ENCODE measurements at places on chromosomes 16 and 17.

DNA sequence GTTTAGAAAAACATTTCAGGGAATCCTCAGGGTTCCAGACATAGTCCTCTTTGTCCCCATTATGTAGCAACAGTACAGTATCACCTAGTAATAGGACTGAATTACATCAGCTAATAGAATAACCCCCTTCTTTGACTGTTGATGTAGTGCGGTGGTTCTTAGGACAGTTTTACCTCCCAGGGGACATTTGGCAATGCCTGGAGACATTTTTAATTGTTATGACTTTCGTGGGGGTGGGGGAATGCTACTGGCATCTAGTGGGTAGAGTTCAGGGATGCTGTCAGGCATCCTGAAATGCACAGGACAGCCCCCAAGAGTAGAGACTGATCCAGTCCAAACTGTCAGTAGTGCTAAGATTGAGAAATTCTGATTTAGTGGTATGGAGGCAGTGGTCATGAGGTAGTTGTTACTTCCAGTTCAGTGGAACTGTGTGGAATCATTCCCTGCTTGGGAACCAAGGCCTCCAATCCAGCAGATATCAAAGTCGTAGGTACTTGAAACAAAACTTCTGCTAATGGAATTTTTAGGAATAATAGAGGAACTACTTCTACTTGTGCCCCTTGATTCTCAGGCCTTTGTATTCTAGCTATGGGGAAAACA is 20.3 kb downstream of the NF1 start:
- DNase-seq: no peak

DNA sequence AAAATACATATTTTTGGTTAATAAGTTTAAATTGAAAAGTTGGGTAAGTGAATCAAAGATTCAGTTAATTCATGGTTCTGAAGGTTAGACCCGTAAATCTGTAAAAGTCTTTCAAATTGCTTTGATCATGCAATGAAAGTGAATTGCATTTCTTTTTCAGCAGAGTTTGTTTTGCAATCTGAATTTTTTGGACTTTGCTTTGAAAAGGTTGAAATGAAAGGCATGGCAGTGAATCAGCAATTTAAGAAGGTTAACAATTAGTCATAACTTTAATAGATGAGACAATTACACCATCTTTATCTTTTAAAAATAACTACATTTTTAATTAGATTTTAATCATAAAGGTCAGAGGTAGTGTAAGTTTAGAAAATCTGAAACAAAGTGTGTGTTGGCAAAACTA is 310.9 kb upstream of the KCNJ16 start:
- DNase-seq: no peak

- DNase-seq: peak; percentile 22
Measured at GRCh38 chr16:66878067-66878466, 2.2 kb upstream of the PDP2 start.

DNA sequence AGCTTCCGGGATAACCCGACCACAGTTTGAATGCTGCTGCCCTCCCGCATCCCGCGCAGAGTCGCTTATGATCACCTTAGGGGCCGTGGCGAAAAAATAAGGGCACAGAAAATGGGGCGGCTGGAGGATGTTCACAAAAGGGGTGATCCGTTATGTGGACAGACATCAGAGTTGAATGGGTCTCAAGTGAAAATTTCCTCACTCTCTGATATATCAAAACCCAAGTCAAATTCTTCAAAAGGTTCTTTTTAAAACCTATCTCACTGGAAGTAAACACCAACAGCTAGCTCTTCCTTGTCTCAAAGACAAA is 400 bp upstream of the CEP112 start:
- DNase-seq: no peak

GRCh38 chr16:56203052-56203451 is 11.8 kb downstream of the GNAO1 start:
- DNase-seq: peak; percentile 21

DNA sequence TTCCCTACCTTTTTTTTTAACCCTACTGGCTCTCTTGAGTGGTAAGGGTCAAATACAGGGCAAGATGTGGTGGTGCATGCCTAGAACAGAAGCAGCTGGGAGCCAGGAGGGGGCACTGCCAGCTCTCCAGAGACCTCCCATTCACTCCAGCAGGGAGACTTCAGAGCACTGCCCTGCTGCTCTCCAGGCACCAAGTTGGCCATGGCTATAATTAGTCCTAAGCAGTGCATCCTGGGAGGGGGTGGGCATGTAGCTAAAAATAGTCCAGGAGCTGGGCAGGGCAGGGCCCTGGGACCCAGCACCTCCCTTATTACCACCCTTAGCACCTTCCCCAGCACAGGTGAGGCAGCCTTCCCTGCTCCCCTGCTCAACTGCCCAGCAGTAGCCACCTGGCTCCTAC is 3.5 kb downstream of the CORO6 start:
- DNase-seq: no peak

DNA sequence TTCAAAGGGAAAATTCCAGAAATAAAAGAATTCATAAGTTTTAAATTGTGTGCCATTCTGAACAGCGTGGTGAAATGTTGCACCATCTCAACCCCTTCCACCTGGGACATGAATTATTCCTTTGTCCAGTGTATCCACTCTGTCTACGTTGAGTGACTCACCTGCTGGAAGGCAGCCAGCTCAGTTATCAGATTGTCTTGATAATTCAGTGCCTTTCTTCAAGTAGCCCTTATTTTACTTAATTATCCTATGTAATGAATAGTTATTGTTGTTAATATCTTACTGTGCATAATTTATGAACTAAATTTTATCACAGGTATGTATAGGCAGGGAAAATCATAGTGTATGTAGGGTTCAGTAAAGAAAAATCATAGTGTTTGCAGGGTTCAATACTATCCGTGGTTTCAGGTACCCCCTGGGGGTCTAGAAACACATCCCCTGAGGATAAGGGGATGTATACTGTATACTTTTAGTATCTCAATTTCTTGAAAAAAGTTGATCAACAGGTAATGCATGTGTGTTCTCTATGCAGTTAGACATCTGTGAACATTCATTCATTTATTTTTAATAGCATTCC is 7.7 kb upstream of the PCTP start:
- no peak for DNase-seq

GRCh38 chr16:74991593-74992403 is 6.9 kb upstream of the WDR59 start:
- no peak for DNase-seq

DNA sequence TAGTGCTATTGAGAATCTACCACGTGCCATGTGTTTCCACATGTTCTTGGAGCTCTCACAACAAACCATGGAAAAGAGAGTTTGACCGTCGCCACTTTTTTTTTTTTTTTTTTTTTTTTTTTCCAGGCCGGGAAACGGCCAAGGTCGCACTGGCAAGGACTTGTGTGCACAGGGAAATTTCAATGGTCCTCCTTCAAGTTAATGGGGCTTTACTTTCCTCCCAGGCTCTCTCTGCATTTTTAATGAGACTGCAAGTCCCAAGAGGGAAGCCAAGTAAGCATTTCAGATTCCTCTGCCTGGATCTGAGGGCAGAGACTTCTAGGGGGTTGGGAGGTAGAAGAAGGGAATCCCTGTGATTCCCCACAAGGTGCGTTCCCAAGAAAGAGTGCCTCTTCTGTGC is 94.7 kb upstream of the MPHOSPH6 start:
- DNase-seq: no peak

DNA sequence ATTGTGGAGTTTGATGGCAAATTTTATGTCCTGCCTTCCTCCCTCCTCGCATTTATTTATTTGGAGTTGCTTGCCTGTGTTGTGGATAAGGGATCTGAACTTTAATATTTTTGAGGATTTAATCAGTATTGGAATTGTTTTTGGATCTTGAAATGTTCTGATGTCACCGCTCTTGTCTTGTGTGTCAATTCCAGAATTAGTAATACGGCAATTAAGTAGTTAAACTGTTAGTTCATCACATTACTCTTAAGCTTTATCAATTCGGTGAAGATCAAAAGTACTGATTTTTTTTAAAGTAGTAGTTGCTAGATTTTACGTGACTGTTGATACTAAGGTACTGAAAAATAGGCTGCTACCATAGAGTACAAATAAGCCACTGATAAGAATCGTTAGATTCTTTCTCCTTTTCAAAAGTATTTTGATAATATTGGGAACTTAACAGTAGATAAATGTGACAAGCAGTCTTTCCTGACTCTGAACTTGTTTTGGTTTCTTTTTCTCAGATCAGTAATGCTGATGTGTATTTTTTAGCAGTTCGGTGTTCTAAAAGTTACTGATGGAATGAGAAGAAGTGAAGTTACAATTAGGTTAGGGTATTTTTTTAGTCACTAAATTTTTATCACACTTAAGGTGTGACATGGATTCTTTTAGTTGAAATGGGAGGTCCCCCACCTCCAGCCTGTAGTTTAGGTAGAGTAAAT is 2.0 kb downstream of the RBBP6 start:
- DNase-seq: no peak

- no peak for DNase-seq
Measured at GRCh38 chr17:65598746-65599145, 37.3 kb upstream of the AXIN2 start.

GRCh38 chr17:52524096-52524637 is 365.7 kb upstream of the CA10 start:
- DNase-seq: no peak

- no peak for DNase-seq
Measured at GRCh38 chr17:81138500-81138899, 26.8 kb upstream of the PVALEF start.

DNA sequence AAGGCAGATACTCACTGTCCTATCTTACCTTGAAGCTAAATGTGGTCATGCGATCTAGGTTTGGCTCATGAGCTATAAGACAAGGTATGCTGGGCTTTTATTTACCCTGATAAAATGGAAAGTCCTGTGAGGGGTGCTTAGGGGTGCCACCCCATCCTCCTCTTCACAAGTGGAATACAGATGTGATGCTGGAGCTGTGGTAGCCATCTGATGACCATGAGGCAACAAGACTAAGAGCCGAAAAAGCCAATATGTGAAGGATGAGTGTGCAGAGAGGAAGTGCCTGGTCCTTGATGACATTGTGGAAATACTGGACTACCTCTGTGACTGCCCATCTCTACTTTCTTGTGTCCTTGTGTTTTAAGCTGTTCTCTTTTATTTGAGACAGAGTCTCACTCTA is 58.1 kb upstream of the TMC5 start:
- no peak for DNase-seq

DNA sequence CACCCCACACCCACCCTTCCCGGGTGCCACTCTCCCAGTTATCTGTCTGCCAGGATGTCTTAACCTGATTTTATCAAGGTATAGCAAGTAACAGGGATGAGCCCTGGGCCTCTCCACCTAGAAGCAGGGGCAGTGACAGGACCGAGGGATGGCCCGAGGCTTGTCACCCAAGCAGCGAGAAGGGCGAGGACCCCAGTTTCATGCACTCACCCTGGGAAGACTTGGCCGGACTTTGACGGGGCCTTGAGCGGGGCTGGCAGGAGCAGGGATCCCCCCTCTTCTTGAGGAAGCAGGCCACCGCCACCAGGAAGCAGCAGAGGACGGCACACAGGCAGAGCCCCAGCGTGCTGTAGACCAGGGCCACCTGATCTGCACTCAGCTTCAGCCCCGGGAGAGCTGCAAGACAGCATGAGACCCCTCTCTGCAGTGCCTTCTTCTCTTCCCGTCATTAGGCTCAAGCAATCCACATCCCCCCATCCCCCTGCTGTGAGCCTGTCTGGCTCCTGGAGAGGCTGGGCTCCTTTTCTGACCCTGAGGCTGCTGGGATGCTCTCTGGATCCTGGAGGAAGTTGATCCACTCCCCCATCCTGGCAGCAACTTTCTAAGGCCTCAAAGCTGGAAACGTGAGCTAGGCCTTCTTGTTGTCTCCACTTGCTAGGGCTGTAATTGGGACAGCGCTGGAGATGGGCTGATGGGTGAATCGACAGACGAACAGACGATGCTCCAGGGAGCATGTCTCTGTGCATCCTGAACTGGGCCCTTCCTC is 31.6 kb downstream of the TNFRSF13B start:
- DNase-seq: no peak

DNA sequence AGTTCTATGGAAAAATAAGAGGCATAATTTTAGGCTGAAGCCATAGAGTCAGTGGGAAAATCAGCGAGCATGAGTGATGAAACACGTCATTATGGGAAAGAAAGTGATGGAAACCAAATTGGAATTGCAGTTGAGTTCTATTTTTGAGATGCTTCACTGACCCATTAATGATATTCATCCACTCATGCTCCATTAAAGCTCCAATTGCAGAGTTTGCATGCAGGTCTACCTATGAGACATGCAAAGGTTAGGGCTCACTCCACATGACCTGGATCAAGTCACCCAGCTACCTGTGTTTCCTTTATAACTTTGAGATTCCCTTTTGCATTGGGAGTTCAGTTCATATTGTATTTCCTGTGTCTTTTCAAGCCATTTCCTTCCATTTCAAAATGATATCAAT is 8.0 kb upstream of the KRTAP2-4 start:
- no peak for DNase-seq

- DNase-seq: no peak
Measured at GRCh38 chr16:67183-67791, 5.1 kb downstream of the RHBDF1 start.

- no peak for DNase-seq
Measured at GRCh38 chr16:52320930-52321439, 226.0 kb downstream of the TOX3 start.

GRCh38 chr16:55592306-55592705 is 25.8 kb downstream of the CAPNS2 start:
- no peak for DNase-seq

GRCh38 chr17:40124279-40125141 is 2.7 kb downstream of the MSL1 start:
- no peak for DNase-seq

DNA sequence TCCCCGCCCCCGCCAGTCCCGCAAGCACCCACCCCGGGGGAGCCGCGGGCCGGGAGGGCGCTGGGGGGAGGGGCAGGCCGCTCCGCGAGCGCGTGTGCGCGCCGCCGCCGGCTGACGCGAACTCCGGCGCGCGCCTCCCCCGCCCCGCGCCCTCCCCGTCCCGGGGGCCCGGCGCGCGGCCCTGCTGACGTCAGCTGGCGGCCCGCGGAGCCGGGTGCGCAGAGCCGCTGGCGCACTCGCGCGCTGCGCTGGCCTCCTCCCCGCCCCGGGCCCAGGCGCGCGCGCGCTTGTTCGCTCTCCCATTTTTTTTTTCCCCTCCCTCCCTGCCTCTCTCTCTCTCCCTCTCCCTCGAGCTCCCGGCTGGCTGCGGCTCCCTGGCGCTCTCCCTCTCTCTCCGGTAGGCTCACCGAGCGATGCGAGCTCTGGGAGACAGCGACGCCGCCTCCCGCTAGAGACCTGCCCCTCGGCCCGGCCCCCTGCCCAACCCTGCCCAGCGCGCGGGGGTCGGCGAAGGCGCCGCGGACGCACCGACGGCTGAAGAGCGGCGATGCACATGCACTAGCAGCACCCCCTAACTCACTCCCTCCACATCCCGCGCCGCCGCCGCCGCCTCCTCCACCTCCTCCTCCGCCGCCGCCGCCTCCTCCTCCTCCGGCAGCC is at the start of gene GNAO1:
Gene GNAO1, plus strand, starts transcription at position 334 of the 660 bp plus-strand sequence. CDS start 747 bp downstream, outside the sequence.
- DNase-seq: no peak

- no peak for DNase-seq
Measured at GRCh38 chr16:88673716-88674379, 11.0 kb upstream of the MVD start.

- no peak for DNase-seq
Measured at GRCh38 chr17:12667299-12667958, 1.7 kb downstream of the MYOCD start.

DNA sequence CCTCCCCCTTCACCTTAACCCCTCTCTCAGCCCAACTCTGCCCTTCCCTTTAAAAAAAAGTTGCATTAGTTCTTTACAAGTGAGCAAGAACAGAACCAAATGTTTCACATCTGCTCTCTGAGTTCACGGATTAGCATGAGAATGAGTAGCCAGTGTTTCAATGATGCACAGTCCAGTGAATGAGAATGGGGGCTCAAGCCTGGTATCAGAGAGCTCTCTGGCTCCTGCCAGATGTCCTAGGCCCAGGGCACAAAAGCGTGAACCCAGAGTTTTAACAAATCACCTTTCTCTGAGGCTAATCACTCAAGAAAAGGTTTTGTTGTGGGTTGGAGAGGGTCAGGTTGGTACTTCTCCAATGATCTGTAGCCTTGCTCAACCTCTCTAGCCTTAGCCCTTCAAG is 41.5 kb upstream of the HS3ST3A1 start:
- DNase-seq: no peak
